ENCODE measurements at places on chromosomes 3 and 15.

GRCh38 chr3:135178566-135178965, 383.5 kb downstream of the EPHB1 start:
- DNase-seq = no peak

DNA sequence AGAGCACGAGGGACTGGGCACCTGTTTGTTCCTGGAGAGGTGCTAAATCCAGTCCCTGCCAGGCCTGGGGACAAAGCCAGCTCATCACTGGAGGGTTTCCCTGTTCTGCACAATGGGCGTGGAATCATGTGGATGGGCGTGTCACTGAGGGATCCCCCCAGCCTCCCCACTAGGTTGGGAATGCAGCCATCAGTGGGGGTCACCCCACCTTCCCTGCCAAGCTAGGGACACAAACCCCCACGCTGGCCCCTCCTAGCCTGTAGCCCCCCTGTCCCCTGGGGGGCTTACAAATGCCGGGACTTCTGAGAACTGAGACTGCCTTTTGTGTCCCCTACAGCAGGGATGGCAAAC, 61.9 kb downstream of the NSMCE3 start:
- DNase-seq = no peak

DNA sequence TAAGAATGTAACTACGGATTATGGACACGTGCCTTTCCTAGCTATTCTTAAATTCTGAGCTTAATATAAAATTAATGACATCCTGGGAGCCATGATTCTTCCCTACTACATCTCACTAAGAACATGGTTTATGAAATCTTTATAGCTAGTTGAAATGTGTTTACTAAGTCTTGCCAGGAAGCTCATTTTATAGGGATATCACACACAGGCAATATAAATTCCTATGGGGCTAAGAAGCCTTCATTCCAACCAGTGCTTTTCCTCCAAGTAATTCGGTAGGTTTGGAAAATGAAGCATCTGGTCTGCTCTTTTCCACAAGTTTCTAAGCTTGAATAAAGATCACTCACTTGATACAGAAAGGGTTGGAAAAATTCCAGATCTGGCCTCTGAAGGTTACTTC, 802.6 kb downstream of the FHIT start:
- DNase-seq = no peak

DNA sequence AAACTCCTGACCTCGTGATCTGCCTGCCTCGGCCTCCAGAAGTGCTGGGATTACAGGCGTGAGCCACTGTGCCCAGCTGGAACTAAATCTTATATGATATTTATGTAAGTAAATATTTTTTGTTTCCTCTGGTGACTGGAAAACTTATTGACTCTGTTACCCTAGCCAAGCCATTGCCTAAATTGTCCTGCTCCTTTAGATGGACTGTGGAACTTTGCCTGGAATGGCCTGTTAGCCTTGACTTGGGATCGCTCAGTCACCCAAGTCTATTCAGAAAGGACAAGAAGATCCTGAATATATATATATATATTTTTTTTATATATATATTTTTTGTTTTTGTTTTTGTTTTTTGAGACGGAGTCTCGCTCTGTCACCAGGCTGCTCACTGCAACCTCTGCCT, 113.9 kb downstream of the PDE8A start:
- DNase-seq = no peak

All from chondrocyte (in vitro differentiated cells).